ENCODE measurements at places on chromosomes 6 and 20.

- DNase-seq = peak; percentile 69
Measured at GRCh38 chr6:157054531-157054979, 268.8 kb downstream of the TMEM242 start.

- no peak for DNase-seq
Measured at GRCh38 chr6:42877695-42878094, 1.7 kb upstream of the RPL7L1 start.

GRCh38 chr6:43287717-43288679 is 10.1 kb upstream of the SLC22A7 start:
- no peak for DNase-seq

DNA sequence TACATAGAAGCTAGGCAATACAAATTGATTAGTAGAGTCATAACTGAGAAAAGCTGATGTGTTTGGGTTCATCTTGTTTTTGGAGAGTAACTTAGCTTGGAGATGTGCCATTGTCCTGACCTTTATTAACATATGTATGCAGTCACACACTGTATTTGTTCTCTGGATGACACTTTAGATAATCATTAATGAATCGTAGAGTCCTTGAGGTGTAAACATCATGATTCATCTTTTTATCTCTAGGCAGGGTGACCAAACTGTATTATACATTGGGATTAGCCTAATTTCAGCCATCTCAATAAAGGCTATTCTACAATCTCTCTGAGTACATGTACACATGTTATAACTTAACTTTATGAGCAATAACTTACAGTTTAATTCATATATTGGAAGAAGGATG is 3.6 kb upstream of the MTCL3 start:
- DNase-seq = no peak

GRCh38 chr6:30768634-30769087 is 24.3 kb upstream of the IER3 start:
- no peak for DNase-seq

DNA sequence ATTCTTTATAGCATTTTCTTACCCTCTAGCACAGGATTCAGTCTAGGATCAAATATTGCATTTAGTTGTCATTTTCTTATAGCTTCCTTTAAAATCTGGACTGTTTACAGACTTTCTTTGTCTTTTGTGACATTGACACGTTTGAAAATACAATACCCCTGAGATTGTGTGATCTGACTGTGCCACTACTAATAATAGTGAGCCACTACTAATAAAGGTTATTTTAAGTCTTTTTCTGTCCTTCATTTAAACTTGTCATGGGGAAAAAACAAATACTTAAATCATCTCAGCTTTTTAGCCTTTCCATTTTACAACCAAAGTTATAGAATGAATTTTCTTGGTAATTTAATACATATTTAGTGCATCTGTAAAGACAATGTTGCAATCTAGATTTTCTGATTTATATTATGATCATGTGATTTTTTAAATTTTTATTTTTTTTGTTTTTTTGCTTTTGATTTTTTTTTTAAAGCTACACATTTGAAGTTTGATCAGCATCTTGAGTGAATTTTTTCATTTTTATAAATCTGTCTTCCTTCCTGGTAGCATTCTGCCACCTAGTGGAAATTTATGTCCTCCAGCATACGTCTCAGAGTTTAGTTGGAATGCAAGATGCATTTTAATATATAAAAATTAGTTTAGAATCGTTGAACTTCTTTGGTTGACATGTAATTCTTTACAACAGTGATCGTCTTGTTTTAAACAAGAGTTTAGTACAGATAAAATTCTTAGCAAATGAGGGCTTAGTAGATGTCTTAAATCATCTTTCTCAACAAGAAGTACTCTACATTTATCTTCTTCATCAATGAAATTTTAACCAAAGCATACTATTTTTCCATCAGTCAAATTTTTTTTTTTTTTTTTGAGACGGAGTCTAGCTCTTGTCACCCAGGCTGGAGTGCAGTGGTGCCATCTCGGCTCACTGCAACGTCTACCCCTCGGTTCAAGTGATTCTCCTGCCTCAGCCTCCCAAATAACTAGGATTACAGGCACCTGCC is 119.4 kb downstream of the NCOA3 start:
- DNase-seq = peak; percentile 64

- DNase-seq = no peak
Measured at GRCh38 chr6:33850869-33851541, 47.2 kb upstream of the MLN start.

DNA sequence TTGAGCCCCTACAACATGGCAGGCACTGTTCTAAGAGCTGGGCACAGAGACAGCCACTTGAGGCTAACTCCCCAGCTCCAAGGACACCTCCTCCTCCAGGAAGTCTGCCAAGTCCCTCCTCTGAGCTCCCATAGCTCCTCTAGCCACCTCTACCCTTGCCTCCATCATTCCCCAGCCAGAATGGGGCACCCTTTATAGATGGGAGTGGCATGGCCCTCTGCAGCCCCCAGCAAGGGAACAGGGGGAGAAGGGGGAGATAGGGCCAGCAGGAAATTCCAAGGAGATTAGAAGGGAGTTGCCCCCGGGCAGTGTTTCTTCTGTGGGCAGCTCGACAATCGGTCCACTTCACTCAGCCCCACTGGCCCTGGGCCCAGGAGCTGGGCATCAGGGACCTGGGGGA is 19.7 kb upstream of the TLDC2 start:
- no peak for DNase-seq
